GM23248 (cell line): ENCODE measurements at places on chromosomes 4 and X.

DNA sequence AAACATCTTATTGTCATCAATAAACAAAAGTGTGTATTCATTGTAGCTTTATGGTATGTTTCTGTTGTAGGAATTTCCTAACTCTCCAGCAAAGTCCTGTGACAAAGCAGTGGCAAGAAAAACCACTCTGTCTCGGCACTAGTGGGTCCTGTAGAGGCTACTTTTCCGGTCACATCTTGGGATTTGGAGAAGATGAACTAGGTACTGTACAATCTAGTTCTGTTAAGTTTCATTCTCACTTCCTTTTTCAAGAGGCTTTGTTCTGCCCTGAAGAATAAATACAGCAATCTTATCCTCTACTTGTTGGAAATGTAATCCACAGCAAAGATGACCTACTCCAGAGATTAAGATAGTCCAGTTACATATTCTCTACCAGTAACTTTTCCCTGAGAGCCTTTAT lies 69.3 kb downstream of the HHIP start:
- DNase-seq, result no peak

DNA sequence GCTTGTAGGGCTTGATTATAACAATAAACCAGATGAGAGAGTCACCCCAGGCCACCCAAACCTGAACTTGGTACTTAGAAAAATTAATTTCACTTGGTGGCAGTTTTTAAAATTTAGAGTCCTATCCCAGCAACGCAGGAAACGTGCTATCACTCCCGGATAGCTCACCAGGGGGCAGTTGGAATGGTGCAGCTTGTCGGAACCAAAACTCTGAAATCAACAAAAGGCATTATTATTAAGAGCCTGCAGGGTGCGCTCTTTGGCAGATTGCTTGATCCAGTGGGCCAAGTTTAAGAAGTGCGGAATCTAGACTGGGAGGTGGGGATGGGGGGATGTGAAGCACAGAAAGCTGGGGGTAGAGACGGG lies 2.4 kb downstream of the FRAS1 start:
- peak; percentile 92 for DNase-seq

DNA sequence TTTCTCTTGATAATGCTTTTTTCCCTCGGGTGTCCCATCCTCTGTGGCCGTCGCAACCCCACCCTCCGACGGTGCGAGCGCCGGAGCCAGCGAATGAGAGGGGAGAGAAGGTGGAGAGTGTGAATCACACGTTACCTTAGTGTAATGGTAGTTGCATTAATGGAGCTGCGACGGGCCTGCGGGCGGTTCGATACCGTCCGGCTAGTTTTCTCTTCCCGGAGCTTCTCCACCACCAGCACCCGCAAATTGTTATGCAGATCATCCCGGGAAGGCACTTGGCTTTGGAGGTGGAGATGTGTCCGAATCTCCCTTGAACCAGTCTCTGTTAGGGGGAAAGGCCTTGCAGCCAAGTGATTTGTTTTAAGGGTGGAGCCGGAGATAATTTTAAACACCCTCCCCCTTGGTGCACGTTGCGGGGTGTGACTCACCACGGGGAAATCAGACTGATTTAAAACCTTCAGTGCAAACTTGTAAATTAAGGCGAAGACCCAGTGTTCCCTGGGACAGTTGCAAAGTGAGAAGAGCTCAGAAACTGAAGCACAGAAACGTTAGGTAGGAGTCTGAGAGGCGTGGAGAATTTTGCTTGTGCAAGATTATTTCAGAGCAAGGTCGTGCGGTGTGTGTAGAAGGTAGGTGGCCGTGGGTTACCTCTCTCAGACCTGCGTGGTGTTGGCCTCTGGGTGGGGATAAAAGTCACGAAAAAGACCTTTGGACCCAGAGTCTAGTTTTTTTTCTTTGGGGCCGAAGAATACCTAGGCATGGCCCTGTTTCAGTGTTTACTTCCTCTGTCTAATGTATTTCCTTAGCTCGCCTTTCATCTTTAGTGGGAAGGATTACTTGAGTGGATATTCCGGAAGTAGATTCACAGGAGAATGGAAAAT lies 1.3 kb downstream of the AFF1 start:
- DNase-seq, result peak; percentile 80

DNA sequence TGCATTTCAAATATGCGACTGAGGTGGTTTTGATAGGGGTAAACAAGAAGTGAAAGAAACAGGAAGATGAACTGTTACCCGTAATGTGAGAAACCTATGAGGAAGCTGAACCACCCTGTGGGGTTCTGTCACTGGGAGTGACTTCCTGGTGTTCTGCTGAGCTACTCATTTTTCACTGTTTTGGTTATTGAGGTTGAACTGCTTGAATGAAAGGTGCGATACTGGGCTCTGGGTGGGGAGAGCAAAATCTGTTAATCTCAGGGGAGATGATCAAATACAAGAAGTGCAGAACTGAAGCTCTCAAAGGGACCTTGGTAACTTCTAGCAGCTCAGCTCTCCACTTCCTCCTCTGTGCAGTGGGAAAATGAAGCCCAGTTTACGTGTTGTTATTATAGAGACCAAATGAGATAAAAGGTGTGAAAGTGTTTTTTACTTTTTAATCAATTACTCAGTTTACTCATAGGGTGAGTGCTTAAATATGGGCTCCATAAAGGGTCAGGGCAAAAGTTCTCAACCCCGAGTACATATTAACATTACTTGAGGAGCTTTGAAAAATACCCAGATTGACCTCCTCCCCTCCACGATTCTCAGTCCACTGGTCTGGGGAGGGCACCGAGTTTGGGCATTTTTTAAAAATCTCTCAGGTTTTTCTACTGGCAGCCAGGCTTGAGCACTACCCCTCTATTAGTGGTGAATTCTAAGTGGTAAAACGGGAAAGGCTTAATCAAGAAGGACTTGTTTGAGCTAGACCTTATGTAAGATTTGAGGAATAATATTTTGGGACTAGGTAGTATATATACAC lies 66.7 kb downstream of the COQ2 start:
- DNase-seq, result no peak
